ENCODE measurements at places on chromosomes 16 and 17.
A peak's percentile ranks its signal among the peaks of the same experiment; 100 is the strongest.

DNA sequence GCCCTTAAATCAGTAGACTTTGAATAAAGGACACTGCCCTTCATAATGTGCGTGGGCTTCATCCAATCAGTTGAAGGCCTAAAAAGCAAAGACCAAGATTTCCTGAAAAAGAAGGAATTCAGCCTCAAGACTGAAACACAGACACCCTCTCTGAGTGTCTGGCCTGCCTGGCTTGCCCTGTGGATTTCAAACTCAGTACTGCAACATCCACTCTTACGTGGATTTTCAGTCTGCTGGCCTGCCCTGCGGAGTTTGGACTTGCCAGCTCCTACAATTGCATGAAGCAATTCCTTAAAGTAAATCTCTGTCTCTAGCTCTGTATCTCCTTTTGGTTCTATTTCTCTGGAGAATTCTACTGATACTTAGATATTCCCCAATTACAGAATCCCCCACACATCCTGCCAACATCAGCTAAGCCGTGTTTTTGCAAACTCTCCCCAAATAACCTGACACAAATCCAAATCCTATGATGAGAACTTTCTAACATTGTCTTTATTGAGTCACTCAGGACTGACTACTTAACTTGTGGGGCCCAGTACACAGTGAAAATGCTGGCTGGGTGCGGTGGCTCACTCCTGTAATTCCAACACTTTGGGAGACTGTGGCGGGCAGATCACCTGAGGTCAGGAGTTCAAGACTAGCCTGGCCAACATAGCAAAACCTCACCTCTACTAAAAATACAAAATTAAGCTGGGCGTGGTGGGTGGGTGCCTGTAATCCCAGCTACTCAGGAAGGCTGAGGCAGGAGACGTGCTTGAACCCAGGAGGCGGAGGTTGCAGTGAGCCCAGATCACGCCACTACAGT, 7.2 kb upstream of the TNFRSF17 start:
- no peak for DNase-seq

GRCh38 chr17:78484271-78485246, 92.6 kb downstream of the DNAH17 start:
- peak; percentile 76 for DNase-seq

DNA sequence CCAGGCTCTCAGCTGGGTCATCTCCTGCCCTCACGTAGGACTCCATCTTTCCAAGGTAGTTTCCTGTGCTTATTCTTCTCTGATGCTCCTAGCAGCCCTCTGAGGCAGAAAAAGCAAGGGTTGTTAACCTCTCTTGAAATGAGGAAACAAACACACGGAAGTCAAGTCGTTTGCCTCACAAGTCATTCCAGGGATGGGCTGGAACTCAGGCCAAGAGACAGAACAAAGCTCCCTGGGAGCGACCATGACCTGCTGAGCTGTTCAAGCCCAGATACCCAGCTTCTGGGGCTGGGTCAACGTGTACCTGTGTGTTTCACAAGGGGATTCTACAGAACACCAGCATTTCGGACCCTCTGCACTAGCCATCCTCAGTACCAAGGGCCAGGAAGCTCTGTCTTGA, 28.1 kb downstream of the SRL start:
- no peak for DNase-seq

GRCh38 chr16:4498546-4499195, 22.5 kb downstream of the HMOX2 start:
- DNase-seq = no peak

DNA sequence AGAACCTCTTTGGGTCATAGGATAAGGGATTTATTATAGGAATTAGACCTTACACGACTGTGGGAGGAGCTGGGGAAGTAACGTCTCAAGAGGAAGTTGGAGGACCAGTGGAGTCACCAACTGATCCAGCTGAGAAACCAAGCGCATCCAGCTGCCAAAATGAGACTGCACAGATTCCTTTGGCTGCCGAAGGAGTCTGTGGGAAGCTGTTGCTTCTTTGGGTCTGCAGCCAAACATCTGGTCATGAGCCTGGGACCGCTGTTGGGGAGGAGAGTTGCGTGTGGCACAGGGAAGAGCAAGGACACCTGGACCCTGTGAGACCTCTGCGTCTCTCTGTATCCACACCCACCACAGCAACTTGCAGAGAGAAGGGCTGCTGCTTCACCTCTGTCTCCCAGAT, 2.4 kb upstream of the NACA2 start:
- no peak for DNase-seq

Data from upper lobe of right lung (tissue), 1 donor.